Breast epithelium (tissue), 4 donors: ENCODE measurements at places on chromosomes 2 and 18. TPM values are rescaled to one million over a fixed set of nuclear protein-coding genes. Genes with fewer than 3 reads are reported as not detected.

- H3K36me3 ChIP-seq = no peaks in the 10 kb centered on the region
- H3K27ac ChIP-seq = peak overlapping the region; percentile 81
- no peaks in the 10 kb centered on the region for H3K4me1 ChIP-seq
- H3K27me3 ChIP-seq = no peaks in the 10 kb centered on the region
- H3K4me3 ChIP-seq = no peak overlapping the region
Measured at GRCh38 chr2:19738707-19739106, 163.1 kb downstream of the TTC32 start.

GRCh38 chr2:45103351-45104345 is 94.4 kb upstream of the SIX2 start:
- H3K4me3 ChIP-seq = no peak overlapping the region
- H3K36me3 ChIP-seq = no peaks in the 10 kb centered on the region
- H3K27ac ChIP-seq = no peak overlapping the region
- DNase-seq = no peak
- no peaks in the 10 kb centered on the region for H3K4me1 ChIP-seq

GRCh38 chr2:238938401-238939055 is 90.6 kb downstream of the TWIST2 start:
- H3K27me3 ChIP-seq = no peaks in the 10 kb centered on the region
- no peak overlapping the region for H3K4me3 ChIP-seq
- H3K27ac ChIP-seq = peak overlapping the region; percentile 60
- no peaks in the 10 kb centered on the region for H3K4me1 ChIP-seq

GRCh38 chr2:179272406-179273192 is 8.0 kb upstream of the SESTD1 start:
- DNase-seq = no peak
- H3K27me3 ChIP-seq = no peaks in the 10 kb centered on the region
- H3K4me3 ChIP-seq = no peak overlapping the region
- H3K27ac ChIP-seq = peak overlapping the region; percentile 68
- peaks cover 6% of the 10 kb centered on the region for H3K4me1 ChIP-seq
- H3K36me3 ChIP-seq = no peaks in the 10 kb centered on the region

DNA sequence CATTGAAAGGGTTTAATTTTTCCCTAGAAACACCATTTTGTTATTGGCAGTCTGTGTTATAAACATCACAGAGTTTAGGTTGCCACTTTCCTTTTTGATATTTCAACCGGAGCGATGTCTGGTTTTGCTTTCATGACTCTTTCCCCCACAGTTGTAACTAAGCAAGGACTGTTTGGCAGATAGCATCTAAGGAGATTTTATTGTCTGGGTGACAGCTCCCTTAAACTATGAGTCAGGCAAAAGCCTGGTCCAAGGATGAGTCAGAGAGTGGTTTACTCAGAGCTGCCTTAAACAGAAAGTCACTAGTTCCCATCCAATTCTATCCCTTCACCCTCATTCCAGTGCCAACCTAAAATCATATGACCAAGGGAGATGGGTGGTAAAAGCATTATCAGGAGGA is 341.6 kb upstream of the VWC2L start:
- H3K27ac ChIP-seq = no peak overlapping the region
- H3K4me1 ChIP-seq = no peaks in the 10 kb centered on the region
- H3K27me3 ChIP-seq = no peaks in the 10 kb centered on the region
- H3K4me3 ChIP-seq = no peak overlapping the region

DNA sequence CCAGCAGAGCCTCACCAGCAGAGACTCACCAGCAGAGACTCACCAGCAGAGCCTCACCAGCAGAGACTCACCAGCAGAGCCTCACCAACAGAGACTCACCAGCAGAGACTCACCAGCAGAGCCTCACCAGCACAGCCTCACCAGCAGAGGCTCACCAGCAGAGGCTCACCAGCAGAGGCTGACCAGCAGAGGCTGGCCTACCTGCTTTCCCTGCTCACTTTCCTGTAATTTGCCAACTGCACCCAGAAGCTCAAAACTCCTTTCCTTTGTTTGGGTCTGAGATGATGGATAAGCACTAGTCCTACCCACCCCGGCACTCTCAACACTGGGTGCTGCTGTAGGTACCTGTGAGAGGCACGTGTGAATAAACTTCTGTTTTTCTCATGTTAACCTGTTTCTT is 36.4 kb upstream of the PXDN start:
- DNase-seq = no peak
- no peak overlapping the region for H3K27ac ChIP-seq
- peaks cover 5% of the 10 kb centered on the region for H3K27me3 ChIP-seq
- no peaks in the 10 kb centered on the region for H3K4me1 ChIP-seq

- no peaks in the 10 kb centered on the region for H3K27me3 ChIP-seq
- no peak overlapping the region for H3K27ac ChIP-seq
- no peak overlapping the region for H3K4me3 ChIP-seq
- H3K4me1 ChIP-seq = no peaks in the 10 kb centered on the region
- no peak for DNase-seq
- H3K36me3 ChIP-seq = no peaks in the 10 kb centered on the region
Measured at GRCh38 chr2:67633212-67633856, 236.2 kb downstream of the ETAA1 start.

DNA sequence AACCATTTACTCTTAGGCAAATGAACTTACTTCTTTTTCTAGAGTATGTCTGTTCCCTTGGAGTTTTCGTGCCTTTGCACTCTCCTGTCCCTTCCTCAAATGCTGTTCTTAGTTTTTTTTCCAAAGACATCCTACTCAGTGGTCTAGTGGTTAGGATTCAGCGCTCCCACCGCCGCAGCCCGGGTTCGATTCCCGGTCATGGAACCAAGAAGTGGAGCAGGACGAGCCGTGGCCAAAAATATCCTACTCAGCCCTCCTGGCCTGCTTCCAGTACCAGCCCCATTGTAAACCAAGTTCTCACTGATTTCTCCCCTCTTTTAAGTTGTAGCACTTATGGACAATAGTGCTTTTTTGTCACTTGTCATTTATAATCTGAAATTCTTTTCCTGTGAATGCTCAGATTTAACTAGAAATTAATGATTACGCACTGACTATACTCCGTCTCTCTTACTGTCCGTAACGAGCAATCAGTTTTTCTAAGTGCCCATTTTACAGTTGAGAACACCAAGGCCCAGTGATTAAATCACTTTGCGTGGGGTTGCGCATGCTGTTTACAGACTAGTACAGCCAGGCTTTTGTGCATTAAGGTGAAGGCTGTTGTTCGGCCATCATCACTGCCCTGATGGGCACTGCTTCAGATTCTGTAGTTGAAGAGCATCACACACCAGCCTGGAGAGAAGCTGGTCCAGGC is 17.9 kb downstream of the GREB1 start:
- H3K27ac ChIP-seq = no peak overlapping the region
- no peaks in the 10 kb centered on the region for H3K4me1 ChIP-seq
- no peaks in the 10 kb centered on the region for H3K36me3 ChIP-seq
- no peak overlapping the region for H3K4me3 ChIP-seq
- DNase-seq = no peak
- H3K27me3 ChIP-seq = no peaks in the 10 kb centered on the region

GRCh38 chr18:8839281-8839680 is 133.9 kb downstream of the MTCL1 start:
- no peaks in the 10 kb centered on the region for H3K4me1 ChIP-seq
- H3K27ac ChIP-seq = no peak overlapping the region
- H3K4me3 ChIP-seq = no peak overlapping the region
- H3K36me3 ChIP-seq = no peaks in the 10 kb centered on the region
- DNase-seq = no peak

DNA sequence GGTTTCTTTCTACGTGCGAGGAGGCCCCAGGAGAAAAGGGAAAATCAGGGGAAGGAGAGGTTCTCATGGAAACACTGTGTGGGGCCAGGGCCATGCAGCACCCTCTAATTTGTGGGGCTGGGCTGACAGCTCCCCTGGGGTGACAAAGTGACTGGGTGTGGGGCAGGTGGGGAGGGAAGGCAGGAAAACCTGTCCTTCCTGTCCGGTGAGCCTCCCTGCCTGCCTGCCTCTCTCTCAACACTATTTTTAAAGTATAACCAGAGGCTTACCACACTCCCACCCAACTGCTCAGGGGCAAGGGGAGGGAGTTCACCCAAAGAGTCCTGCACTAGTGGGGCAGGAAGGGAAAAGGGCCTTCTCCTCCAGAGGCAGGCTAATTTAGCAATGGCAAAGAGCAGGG is 10.5 kb upstream of the EPAS1 start:
- H3K27me3 ChIP-seq = no peaks in the 10 kb centered on the region
- H3K4me1 ChIP-seq = no peaks in the 10 kb centered on the region
- no peak for DNase-seq
- no peaks in the 10 kb centered on the region for H3K36me3 ChIP-seq
- H3K4me3 ChIP-seq = no peak overlapping the region

The CMPK2 gene
- 4.2 TPM for total RNA-seq

The FMNL2 gene
- 78.1 TPM for total RNA-seq

The GPR39 gene
- total RNA-seq = 0.16 TPM

The PJVK gene
- total RNA-seq = 5.2 TPM

The FTCDNL1 gene
- total RNA-seq = 3.7 TPM
